ENCODE measurements at places on chromosomes 2 and 18.
A peak's percentile ranks its signal among the peaks of the same experiment; 100 is the strongest.

- DNase-seq, result no peak
Measured at GRCh38 chr2:193841384-193842150, 1646.8 kb upstream of the TMEFF2 start.

GRCh38 chr2:108803045-108803736 lies 16.6 kb downstream of the CCDC138 start:
- no peak for DNase-seq

DNA sequence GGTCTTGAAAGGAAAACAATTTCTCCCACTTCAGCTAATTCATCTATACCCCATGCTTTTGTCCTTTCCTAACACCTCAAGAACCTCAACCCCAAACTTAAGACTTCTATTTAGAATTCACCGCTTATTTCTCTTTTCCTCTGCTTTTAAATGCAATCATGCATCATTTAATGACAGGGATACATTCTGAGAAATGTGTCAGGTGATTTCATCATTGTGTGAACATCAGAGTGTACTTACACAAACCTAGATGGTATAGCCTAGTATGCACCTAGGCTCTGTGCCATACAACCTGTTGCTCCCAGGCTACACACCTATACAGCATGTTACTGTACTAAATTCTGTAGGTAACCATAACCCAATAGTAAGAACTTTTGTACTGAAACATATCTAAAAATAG lies 22.9 kb downstream of the ARL5A start:
- no peak for DNase-seq

GRCh38 chr2:180046776-180047175 lies 39.7 kb upstream of the CWC22 start:
- DNase-seq, result no peak

DNA sequence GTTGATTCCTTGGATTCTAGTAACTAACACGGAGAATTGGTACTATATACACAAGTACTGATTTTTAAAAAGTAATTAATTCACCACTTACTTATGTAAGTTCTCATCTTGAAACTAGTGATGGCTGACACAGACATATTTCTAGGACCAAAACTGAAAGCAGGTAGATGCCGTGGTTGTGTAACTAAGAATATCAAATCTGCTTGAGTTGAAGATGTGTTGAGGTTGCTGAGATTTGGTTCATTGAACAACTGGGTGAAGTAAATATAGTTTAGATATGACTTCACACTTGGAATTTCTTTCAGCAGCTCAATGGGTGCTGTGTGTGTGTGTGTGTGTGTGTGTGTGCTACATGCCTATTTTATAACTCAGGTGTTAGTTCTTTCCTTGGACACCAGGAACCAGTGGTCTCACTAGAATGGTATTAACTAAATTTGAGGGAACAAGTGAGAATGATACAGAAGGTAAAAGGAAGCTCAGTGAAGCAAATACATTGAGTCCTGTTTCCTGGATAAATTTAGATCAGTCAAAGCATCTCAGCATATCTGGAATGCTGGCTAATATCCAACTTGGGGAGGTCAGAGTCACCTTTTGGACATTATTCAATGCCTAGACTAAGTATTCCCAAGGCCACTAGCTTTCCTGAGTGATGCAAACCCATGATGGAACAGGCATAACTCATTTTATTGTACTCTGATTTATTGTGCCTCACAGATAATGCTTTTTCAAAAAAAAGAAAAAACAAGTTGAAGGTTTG lies 110.7 kb upstream of the ZEB2 start:
- DNase-seq, result no peak

- peak; percentile 44 for DNase-seq
Measured at GRCh38 chr2:219230059-219230540, 494 bp downstream of the ANKZF1 start.

- DNase-seq, result no peak
Measured at GRCh38 chr18:2538844-2539243, 32.5 kb downstream of the METTL4 start.

DNA sequence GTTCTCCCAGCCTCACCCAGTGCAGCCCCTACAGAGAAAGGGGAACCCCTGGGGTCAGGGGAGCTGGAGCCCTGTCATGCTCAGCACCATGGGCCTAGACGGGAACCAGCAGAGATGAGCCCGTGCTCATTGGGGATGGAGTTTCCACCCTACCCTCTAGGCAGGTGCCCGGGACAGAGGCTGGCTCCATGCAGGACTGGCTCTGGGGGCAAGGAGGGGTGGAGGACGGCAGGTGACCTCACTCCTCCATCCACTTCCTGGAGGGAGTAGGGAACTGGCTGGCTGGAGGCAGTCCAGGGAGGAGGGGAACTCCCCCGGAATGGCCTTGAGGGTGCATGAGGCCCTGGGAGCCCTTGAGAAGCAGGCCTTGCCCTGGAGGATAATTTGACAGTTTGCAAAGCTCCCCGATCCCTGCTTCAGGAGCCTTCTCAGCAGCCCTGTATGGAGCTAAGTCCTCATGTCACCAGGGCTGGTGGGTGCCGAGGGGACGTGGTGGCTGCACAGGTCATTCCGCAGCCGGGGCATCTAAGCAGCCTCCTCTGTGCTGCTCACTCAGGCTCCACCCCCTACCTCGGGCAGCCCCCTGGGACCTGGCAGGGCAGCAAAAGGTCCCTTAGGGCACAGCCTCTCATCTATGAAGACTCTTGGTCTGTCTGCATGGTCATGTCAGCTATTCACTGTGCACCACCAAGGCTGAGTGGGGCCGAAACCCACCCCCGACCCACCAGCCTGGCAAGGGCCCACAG lies 2.1 kb downstream of the NEURL3 start:
- no peak for DNase-seq

DNA sequence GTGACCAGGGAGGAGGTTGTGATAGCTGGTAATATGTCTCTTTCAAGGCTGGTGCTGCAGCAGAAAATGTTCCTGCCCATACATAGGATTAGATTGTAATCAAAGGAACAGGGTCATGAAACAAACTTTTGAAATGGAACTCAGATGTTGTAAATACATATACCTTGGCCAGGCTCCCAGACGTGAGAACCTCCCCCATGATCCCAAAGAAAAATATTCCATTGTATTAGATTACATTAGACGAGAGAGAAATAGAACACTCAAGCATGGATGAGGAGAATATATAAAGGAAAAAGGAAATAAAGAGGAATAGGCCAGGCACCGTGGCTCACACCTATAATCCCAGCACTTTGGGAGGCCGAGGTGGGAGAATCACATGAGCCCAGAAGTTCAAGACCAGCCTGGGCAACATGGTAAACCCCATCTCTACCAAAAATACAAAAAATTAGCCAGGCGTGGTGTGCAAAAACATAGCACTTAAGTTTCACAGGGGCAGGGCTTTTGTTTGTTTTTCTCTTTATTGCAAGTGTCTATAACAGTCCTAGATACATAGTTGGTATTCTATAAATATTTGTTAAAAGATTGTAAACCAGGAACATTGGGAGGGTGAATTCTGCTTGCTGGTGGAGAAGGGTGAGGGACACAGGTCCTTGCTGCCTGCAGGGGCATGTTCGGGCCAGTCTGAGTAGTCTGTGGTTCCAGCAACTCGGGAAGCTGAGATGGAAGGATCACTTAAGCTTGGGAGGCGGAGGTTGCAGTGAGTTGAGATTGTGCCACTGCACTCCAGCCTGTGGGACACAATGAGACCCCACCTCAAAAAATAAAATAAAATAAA lies 52.8 kb downstream of the RPL37A start:
- DNase-seq, result no peak

GRCh38 chr2:7027956-7028655 lies 110.9 kb downstream of the RNF144A start:
- DNase-seq, result no peak

DNA sequence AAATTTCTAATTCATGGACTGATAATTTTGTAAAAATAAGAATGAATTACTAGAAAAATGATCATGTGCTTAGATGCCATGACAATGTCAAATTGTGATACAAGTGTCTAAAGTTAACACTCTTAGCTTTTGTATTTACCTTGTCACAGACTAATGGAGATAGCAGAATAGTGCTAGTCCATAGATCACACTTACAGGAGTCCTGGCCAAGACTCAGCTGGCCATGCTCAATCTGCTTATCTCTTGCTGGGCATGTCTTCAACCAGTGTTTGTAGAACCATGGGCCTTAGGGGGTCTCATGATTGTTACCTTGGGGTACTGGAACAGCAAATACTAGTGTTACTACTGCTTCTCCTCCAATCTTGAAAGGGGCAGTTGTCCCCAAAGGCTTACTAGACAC lies 44.0 kb downstream of the TET3 start:
- DNase-seq, result no peak

- no peak for DNase-seq
Measured at GRCh38 chr2:210540900-210541289, 15.5 kb upstream of the CPS1 start.

DNA sequence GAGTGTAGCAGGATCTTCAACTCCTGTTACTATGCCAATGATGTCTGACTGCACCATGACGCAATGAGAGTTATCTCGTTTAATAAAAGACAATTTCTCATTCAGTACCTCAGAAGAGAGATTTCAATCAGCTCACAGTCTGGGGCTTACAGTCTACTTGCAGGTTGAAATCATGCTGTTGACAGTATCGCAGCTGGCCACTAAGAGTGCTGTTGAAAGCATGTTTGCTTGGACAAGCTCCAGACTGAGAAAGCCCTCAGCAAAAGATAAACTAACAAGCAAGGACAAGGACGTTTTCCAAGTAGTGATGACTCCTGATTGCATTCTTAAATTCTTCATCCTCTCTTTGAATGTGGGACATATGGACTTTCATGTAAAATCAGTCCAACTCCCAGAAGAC lies 145.2 kb upstream of the SYT4 start:
- DNase-seq, result no peak

- no peak for DNase-seq
Measured at GRCh38 chr2:60515721-60516226, 37.7 kb downstream of the BCL11A start.

GRCh38 chr18:44884431-44884830 lies 203.7 kb downstream of the SETBP1 start:
- DNase-seq, result no peak

GRCh38 chr2:223598994-223599639 lies 3.0 kb downstream of the SCG2 start:
- DNase-seq, result no peak

DNA sequence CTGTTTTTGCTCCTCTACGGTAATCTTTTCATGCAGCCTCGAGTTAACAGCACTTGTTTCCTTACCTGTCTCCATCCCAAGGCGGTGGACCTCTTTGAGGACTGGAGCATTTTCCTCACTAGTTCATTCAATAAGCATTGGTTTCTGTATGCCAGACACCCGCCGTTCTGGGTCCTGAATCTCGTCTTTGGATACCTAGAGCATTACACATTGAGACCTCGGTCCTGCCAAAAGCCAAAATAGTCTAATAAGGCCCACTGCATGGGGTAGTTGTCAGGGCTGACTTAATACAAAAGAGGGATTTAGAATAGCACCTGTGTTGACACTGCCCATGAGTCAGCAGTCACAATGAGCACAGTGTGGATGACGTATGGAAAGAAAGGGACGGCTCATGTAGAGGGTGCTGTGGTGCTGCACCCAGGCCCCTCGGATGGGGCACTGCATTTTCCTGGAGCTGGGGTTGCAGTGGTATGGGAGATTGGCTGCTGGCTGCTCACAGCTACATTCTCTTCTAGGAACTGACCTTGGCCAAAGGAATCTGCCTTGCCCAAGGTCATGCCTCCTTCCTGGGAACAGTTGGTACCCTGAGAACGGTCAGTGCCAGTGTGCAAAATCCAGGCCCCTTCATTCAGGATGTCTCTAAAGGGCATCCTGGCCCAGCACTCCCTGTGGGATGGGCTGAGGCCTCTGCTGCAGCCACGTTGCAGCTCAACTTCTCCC lies 126.9 kb upstream of the NCK2 start:
- DNase-seq, result no peak

DNA sequence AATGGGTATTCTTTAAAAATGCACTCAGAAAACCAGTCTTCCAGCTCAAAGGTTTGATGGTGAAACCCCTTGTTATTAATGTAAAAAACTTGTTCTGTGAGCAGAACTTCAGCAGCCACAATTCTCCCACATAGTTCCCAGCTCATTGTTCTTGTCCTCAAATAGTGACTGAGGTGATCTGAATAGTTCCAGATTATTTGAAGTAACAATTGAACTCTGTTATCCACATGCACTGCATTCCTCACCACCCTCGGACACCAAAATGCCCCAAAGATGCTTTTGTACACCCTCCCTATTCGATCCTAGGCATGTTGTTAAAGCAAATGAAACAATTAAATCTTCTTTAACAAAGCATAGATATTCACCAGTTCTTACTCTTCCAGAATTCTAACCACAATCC lies 2186.8 kb upstream of the CELF4 start:
- no peak for DNase-seq

DNA sequence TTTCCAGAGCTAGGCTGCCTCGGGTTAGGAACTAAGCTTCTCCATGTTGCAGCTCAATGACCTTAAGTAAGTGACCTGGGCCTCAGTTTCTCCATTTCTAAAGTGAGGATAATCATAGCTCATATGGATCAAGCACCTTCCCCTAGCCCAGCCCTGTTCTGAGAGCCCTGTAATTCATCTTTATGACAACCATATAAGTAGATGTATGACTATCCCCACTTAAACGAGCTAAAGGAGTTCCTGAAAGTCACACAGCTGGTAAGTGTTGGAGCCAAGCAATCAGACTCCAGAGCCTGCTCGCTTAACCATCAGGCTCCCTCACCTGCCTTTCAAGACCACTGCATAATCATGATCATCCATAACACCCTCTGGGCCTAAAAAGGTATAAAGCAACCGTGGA lies 135.4 kb downstream of the SP3 start:
- DNase-seq, result no peak

- DNase-seq, result no peak
Measured at GRCh38 chr2:123518367-123518766, 506.7 kb upstream of the CNTNAP5 start.

DNA sequence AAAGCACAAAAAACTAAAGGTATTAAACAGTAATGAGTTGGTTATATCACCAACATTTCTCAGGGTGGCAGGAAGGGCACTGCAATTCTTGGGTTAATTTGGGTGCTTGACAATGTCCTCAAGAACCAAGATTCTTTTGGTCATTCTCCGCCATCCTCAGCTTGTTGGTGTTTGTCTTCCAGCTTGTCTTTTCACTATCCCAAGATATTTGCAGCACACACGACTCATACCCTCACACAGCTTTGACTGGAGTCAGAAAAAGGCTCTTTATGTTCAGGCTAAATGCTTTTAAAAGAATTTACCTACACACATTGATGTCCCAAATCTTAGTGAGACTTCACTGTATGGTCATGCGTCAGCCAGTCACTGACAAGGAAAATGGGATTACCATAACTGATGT lies 12.5 kb downstream of the GREB1L start:
- DNase-seq, result no peak

- no peak for DNase-seq
Measured at GRCh38 chr2:207698301-207698700, 13.1 kb upstream of the CCNYL1 start.

GRCh38 chr2:225411452-225411851 lies 11.9 kb downstream of the NYAP2 start:
- DNase-seq, result no peak

- DNase-seq, result no peak
Measured at GRCh38 chr2:99420751-99421299, 69.0 kb downstream of the REV1 start.

- no peak for DNase-seq
Measured at GRCh38 chr2:130829015-130829414, 7.7 kb upstream of the ARHGEF4 start.
